ENCODE measurements at places on chromosomes 12 and 14.

DNA sequence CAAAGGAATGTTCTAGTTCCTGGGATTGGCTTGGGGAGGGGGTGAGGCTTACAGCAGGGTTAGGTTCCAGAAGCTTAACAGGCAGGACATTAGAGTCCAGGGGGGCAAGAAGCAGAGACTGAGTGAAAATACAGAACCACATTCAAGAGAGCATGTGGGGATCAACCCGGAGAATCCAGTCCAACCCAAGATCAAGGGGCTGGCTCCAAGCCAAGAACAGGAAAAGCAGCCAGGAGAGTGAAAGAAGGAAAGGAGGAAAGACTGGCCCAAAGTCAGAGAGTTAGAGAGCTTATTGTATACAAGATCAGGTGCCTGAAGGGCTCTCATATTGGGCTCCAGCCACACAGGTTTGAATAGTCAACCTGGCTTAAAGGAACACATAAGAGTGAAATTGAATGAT lies 190.3 kb upstream of the CDKN3 start:
- no peak for DNase-seq

- DNase-seq, result no peak
Measured at GRCh38 chr14:55789406-55789805, 209.4 kb downstream of the KTN1 start.

GRCh38 chr12:104423809-104424208 lies 32.9 kb upstream of the CHST11 start:
- no peak for DNase-seq

- DNase-seq, result no peak
Measured at GRCh38 chr14:62743118-62743517, 302.1 kb downstream of the KCNH5 start.

DNA sequence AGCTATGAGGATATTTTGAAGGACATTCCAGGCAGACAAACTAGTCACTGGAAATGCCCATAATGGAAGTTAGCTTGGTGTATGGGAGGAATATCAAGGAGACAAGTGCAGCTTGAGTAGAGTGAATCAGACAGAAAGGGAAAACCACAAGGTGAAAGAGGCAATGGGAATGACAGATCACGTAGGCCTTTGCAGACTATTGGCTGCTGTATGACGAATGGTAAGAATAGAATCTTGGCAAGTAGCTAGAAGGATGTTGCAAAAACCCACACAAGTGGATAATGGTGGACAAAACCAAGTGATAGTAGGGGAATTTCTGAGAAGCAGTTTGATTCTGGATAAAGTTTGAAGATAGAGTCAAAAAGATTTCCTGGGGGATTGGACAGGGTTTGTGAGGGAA lies 196.9 kb upstream of the NOVA1 start:
- DNase-seq, result no peak

GRCh38 chr12:106717673-106718072 lies 56.8 kb upstream of the RIC8B start:
- DNase-seq, result no peak

DNA sequence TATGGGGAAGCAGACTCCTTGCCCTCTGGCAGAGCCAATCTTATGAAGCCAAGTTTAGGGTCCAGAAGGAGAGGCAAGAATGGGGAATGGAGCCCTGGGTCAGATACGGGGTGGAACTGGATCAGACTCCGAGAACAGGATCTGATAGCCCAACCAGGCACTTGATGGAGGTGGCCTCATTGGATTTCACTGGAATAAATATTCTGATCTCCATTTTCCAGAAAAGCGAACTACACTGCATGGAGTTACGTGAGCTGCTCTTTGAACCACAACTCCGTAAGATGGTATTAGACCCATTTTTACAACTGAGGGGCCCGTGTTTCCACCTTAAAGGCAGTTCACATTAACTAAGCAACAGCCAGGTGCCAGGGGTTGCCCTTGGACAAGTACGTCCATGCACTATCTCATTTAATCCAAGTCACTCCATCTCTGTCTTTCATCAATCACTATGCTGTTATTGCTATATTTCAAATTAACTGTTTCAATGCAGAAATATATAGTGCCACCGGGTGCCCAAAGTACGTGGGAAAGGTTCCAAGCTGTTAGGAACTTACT lies 155.2 kb downstream of the BCL11B start:
- no peak for DNase-seq

DNA sequence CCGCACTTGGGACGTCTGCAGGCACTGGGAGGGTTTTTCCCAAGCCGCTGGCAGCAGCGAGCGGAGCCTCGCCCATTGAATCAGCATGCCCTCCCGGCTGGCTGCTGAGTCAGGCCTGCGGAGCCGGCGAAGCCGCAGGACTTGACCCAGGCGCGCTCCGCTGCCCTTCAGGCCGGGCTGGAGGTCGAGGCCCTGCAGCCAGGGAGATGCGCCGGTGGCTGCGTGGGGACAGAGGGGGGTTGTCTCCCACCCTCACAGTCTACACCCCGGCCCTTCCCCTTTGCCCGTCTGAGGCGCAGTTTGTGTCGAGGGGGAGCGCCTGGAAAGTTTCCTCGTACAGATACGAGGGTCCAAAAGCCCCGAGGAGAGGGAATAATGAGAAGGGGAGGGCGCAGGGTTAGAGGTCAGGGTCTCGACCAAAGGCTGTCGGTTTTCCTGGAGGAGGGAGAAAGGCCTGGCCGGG lies 759 bp upstream of the KLC1 start:
- DNase-seq, result peak; percentile 79

GRCh38 chr14:60648249-60648933 lies 886 bp downstream of the SIX1 start:
- no peak for DNase-seq

Measured in hematopoietic multipotent progenitor cell treated with erythropoietin and hydrocortisone succinate and interleukin-3 and kit ligand, for 4 days (in vitro differentiated cells).